ENCODE measurements at places on chromosomes 3 and 15.

DNA sequence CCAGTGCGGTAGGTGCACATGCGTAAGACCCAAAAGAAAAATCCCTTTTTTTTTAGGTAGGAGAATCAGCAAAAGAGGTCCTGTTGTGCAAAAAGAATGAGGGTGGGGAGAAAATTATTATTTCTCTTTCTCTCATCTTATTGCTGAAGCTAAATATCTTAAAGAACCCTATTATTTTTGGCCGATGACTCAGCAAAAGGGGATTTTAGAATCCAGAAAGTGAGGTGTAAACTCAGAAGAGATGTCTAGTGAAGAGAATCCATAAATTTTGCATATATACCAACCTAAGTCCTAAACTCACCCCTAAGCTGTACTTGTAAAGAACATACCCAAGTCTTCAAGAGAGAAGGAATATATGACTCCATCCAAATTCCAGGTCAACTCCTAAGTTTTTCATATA lies 386.3 kb upstream of the ZNF717 start:
- no peak for DNase-seq

GRCh38 chr15:42151736-42152135 lies 4.7 kb downstream of the PLA2G4F start:
- DNase-seq = no peak

GRCh38 chr3:123258811-123259420 lies 57.2 kb downstream of the SEC22A start:
- DNase-seq = no peak

- no peak for DNase-seq
These were observed 1308.2 kb upstream of the EPHA6 start for GRCh38 chr3:95506174-95506573.

DNA sequence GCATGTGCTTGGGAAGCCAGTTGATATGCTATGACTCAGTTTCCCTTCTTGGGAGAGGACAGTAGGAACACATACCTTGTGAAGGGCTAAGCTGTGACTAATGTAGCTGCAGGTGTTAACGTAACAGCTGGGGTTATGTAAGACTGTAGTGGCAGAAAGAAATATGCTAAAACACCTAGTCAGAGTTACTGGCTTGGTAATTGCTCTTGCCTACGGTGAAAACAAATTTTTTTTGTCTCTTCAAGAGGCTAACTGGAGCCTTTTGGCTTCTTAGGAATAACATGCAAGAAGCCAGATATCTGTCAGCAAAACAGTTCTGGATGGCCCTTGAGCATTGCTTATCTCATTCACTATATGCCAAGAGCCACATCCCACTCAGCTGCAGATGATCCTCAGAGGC lies 1.4 kb downstream of the MAPKBP1 start:
- no peak for DNase-seq

DNA sequence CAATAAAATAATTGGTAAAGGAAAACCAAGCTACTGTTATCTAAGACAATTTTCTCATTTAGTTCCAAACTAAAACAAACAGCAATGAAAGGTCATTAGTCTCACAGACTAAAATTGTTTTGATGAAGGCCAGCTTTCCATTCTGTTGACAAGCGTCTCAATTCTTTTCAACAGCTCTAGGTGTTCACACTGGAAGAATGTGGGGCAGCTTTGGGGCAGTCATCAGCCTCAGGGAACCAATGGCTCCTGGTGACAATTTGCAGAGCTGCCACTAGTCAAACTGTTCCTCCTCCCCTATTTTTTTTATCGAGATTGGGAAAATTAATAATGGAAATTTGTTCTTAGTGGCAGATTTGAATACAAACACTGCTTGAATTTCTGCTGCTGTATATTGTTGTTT lies 104.2 kb downstream of the MEIS2 start:
- no peak for DNase-seq

DNA sequence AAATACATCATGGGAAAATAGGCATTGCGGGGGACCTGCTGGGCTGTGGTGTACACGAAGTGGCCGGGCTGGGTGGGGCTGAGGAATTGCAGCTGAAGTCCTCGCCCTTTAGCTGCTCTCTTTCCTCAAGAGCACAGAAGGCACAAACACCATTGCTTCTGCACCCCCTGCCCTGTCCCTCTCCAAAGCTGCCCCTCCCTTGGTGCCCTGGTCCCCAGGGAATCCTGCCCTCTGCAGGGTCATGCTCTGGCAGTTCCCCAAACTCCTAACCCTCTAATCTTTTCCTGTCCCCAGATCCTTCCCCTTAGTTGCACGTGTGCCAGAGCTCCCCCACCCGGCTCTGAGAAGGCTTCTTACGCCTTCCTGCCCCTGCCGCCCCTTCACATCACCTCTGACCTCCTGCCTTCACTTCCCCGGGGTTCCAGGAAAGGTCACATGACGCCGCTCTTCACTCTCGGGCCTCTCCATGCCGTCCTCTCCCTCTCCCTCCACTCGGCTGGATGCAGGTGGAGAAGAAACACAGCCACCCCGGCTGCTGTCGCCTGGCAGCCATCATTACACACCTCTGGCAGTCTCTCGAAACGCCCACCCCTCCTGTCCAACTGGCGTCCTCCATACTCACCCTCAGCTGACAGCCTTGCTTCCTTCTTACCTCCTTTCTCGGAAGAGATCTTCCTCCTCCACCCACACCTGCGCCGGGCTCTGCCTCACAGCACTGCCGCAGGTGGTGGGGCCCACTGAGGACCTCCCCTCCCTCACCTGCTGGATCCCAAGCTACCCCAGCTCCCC lies 6.9 kb upstream of the PCSK6 start:
- DNase-seq = no peak

- no peak for DNase-seq
These were observed 8.5 kb downstream of the TMEM212 start for GRCh38 chr3:171851660-171852058.

DNA sequence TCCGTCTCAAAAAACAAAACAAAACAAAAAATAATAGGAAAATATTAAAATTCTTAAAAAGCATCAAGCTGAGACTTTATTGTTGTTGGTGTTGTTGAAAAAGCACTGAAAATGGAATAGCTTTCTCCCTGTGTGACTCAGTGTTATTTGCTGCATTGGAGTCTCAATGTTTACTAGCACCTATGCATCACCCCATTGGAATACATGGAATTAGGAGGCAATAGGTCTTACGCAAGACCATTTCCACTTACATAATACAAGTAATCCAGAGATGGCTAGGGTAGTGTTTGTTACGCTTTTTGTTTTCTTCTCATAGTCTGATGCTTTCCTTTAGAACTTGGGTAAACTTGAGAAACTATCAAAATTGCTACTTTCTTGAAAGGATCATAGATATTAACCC lies 15.2 kb downstream of the GXYLT2 start:
- DNase-seq = no peak

GRCh38 chr15:90619468-90619867 lies 89.7 kb downstream of the CRTC3 start:
- no peak for DNase-seq

DNA sequence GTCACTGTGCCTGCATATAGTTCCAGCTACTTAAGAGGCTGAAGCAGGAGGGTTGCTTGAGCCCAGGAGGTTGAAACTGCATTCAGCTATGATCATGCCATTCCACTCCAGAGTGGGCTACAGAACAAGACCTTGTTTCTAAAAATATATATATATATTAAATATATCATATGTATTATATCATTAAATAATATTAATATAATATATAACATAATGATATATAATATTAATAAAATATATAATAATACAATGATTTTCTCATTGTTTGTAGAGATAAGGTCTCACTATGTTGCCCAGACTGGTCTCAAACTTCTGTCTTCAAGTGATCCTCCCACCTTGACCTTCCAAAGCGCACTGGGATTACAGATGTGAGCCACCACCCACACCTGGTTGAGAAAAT lies 101.8 kb downstream of the NAALADL2 start:
- no peak for DNase-seq

GRCh38 chr15:50181969-50182218 lies at the start of gene SLC27A2:
TSS of gene SLC27A2 (plus strand) at chr15:50182196. CDS start at chr15:50182428, 232 bp downstream.
- no peak for DNase-seq

GRCh38 chr3:31465999-31466398 lies 66.7 kb upstream of the STT3B start:
- DNase-seq = no peak

DNA sequence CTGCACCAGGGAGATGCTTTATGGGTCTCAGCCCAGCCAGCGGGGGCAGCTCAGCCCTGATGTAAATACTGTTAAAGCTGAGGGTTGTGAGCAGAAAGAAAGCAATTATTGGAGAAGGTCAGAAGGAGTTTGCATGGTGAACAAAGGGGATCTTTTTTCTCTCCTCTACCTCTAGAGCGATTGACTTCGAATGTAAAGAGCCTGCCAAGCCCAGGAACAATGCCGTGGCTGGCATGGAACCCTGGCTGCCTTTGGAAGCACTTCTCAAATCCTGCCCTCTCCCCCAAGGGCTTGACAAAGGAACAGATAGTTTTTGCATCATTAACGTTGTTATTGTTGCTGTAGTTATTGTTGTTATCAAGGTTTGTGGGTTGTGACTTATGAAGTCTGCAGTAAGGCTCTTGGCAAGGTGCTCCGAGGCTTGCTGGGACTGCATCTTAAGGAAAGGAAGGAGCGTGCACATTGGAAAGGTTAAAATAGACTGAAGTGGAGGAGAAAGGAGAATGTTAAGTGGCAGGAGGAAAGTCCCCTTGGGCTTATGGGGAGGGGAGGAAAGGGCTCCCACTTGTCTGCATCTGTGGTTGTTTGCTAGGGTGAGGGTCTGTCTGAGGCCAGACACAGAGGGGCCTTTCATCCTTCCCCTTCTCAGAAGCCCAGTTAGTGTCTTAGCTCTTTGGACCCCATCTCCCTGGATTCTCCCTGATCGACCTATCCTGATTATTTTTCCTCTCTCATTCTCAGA lies 16.7 kb downstream of the PDIA5 start:
- no peak for DNase-seq

GRCh38 chr15:56325186-56325585 lies 40.0 kb upstream of the TEX9 start:
- DNase-seq = no peak

- no peak for DNase-seq
These were observed 42.9 kb downstream of the LARP6 start for GRCh38 chr15:70810916-70811578.

GRCh38 chr15:85639752-85640381 lies 154.9 kb downstream of the KLHL25 start:
- DNase-seq = no peak

- no peak for DNase-seq
These were observed 977.7 kb downstream of the PLOD2 start for GRCh38 chr3:145183261-145183660.

DNA sequence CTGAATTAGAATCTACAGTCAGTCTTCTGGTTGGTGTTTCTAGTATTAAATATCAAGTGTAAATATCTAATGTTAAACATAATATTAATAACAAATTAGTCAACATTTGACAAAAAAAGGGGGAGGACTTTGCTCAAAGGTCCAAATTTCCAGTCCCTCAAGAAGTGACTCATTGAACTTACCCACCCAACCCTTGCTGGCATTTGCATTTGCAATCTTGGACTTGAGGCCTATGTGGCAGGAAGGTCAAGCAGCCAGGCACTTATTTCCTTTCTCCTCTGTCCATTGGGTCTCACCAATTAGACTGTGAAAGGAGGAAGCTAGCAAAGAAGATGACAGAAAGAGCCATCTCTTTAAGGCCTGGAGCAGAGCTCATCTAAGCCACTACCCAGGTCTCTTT lies 174.0 kb downstream of the THRB start:
- DNase-seq = no peak

- no peak for DNase-seq
These were observed 319.8 kb upstream of the UMPS start for GRCh38 chr3:124410471-124410870.

DNA sequence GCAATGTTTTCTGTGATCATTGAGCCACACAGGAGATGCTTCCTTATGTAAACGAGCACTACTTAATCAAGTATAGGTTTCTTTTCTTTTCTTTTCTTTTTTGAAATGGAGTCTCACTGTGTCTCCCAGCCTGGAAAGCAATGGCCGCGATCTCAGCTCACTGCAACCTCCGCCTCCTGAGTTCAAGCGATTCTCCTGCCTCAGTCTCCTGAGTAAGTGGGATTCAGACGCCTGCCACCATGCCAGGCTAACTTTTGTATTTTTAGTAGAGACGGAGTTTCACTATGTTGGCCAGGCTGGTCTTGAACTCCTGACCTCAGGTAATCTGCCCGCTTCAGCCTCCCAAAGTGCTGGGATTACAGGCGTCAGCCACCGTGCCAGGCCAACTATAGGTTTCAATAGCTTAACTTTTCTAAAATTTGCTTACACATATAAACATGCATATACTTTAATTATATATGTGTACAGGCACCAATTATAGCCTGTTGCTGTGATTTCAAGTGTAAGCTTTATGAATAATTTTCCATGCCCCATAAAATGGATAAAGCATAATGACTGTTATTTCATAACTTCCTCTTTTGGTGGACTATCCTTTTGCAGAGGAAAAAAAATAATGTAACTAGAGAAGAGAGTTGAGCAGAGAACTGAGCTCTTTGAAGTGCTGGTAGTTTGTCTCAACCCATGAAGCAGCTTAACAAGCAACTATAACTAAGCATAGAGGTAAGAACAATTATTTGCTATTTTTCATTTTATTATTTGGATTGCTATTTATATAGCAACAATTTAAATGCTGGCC lies 24.8 kb upstream of the MBNL1 start:
- no peak for DNase-seq

- DNase-seq = no peak
These were observed 6.2 kb downstream of the MGA start for GRCh38 chr15:41666353-41666920.

DNA sequence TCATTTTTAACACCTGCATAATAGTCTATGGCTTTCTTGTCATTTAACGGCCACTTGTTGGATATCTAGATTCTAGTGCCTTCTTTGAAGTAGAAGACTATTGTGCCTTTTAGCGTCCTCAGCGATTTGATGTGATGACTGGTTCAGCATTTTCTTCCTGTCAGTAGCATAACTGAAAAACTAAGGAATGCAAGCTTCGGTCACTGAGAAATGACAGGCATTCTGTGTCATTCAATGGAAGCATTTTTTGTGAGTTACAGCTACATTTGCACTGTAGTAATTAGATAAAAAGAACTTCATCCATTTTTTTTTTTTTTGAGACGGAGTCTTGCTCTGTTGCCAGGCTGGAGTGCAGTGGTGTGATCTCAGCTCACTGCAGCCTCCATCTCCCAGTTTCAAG lies 10.3 kb downstream of the NEK11 start:
- DNase-seq = no peak

DNA sequence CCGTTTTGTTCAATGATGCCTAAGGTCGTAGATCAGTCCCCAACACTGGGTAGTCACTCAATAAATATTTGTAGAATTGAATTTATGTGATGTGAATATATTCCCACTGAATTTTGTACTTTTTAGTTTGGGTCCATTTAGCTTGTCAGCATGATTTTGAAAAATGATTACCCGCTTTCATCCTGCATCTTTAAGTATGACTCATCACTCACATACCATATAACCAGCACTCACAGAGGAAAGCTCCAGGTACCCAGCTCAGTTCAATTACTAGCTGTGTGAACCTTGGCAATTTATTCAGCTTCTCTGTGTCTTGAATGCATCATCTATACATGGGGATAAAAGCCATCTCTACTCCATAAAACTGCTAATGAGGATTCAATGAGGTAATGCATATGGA lies 2.2 kb upstream of the MLF1 start:
- DNase-seq = no peak

GRCh38 chr15:70159001-70159712 lies 61.4 kb upstream of the TLE3 start:
- DNase-seq = no peak

All from anterior cingulate cortex (tissue), 58 donors.